Psoas muscle (tissue), 8 donors: ENCODE measurements at places on chromosomes 13 and 19. TPM values are rescaled to one million over a fixed set of nuclear protein-coding genes. Genes with fewer than 3 reads are reported as not detected.

SLC10A2 gene
- total RNA-seq, result not detected

- DNase-seq, result no peak
- peak overlapping the region; percentile 98 for H3K27ac ChIP-seq
- peaks cover 9% of the 10 kb centered on the region for H3K36me3 ChIP-seq
- H3K4me3 ChIP-seq, result no peak overlapping the region
These were observed 32.4 kb downstream of the ACTN4 start for GRCh38 chr19:38679839-38680238.

DNA sequence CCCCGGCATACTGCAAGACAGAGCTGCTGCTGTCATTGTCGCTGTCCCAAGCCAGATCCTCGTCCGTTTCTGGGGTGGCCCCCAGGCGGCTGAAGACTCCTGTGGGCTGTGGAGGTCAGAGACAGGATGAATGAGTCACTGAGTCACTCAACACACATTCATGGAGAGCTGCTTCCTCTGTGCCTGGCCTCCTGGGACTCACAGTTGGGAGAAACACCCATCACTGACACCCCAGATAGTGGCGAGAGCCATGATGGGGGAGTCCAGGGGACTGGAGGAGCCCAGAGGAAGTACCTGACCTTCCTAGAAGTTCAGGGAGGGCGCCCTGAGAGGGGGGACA lies 26.0 kb downstream of the C19orf47 start:
- H3K27ac ChIP-seq, result no peak overlapping the region
- H3K36me3 ChIP-seq, result peaks cover 3% of the 10 kb centered on the region
- no peak overlapping the region for H3K4me3 ChIP-seq
- no peaks in the 10 kb centered on the region for H3K4me1 ChIP-seq
- no peak for DNase-seq

GRCh38 chr19:43778651-43779050 lies 2.1 kb downstream of the KCNN4 start:
- no peak for DNase-seq
- H3K36me3 ChIP-seq, result no peaks in the 10 kb centered on the region
- peaks cover 4% of the 10 kb centered on the region for H3K4me1 ChIP-seq
- H3K4me3 ChIP-seq, result no peak overlapping the region
- H3K27me3 ChIP-seq, result peaks cover 2% of the 10 kb centered on the region
- no peak overlapping the region for H3K27ac ChIP-seq

DNA sequence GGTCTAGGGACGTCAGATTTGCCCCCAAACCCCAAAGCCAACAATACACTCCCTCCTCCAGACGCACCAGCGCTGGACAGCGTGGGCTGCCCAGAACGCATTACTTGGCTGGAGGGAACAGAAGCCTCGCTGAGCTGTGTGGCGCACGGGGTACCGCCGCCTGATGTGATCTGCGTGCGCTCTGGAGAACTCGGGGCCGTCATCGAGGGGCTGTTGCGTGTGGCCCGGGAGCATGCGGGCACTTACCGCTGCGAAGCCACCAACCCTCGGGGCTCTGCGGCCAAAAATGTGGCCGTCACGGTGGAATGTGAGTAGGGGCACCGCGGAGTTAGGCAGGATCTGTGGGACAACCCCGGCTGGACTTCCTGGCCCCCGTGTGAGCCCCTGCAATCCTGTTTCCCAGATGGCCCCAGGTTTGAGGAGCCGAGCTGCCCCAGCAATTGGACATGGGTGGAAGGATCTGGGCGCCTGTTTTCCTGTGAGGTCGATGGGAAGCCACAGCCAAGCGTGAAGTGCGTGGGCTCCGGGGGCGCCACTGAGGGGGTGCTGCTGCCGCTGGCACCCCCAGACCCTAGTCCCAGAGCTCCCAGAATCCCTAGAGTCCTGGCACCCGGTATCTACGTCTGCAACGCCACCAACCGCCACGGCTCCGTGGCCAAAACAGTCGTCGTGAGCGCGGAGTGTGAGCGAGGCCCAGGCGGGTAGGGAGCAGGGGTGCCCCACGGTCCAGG lies 4.0 kb downstream of the ICAM5 start:
- peaks cover 37% of the 10 kb centered on the region for H3K4me1 ChIP-seq
- no peak for DNase-seq
- no peaks in the 10 kb centered on the region for H3K36me3 ChIP-seq
- peaks cover 89% of the 10 kb centered on the region for H3K27me3 ChIP-seq
- no peak overlapping the region for H3K4me3 ChIP-seq

DNA sequence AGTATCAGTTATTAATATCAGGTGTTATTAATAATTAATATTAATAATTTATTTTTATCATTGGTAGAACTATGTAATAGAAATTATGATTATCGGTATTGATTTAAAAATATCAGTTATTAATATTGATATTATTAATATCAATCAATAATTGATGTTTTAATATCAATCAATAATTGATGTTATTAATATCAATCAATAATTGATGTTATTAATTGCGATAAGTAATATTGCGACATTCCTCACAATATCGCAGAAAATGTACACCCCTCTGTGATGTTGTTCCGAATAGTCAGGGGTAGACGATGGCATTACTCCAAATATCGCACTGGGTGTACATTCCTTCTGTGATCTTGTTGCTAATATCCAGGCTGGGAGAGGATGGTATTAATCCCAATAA lies 3.7 kb upstream of the RGCC start:
- peaks cover 13% of the 10 kb centered on the region for H3K4me1 ChIP-seq
- no peak overlapping the region for H3K4me3 ChIP-seq
- DNase-seq, result no peak
- no peaks in the 10 kb centered on the region for H3K27me3 ChIP-seq

DNA sequence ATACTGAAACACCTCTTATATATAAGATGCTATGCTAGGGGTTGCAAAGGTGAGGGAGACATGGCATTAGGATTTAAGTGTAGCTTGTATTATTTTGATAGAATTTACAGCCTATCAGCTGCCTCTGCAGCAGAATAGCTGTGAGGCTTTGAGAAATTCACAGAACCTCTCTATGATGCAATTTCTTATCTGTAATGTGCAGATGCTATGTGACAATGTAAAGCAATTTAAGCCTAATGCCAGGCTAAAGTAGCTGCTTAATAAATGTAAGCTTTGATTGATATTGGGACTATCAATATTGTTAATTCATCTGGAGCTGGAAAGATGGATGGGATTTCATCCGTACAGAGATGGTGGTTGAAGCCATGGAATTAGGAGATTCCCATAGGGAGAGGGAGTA lies 1.6 kb downstream of the ADGRE3 start:
- H3K27ac ChIP-seq, result no peak overlapping the region
- H3K27me3 ChIP-seq, result no peaks in the 10 kb centered on the region
- no peak overlapping the region for H3K4me3 ChIP-seq
- H3K36me3 ChIP-seq, result no peaks in the 10 kb centered on the region
- H3K4me1 ChIP-seq, result no peaks in the 10 kb centered on the region
- DNase-seq, result no peak

GRCh38 chr13:35716186-35716585 lies 239.7 kb upstream of the MAB21L1 start:
- no peaks in the 10 kb centered on the region for H3K36me3 ChIP-seq
- no peaks in the 10 kb centered on the region for H3K27me3 ChIP-seq
- no peak overlapping the region for H3K27ac ChIP-seq
- DNase-seq, result no peak
- peaks cover 4% of the 10 kb centered on the region for H3K4me1 ChIP-seq
